ENCODE measurements at places on chromosomes 6 and 20. TPM values are rescaled to one million over a fixed set of nuclear protein-coding genes. Genes with fewer than 3 reads are reported as not detected.

GRCh38 chr20:3047486-3048419 lies 1.9 kb downstream of the MRPS26 start:
- H3K4me1 ChIP-seq: peaks cover 23% of the 10 kb centered on the region
- H3K4me3 ChIP-seq: peak overlapping the region; percentile 83
- H3K27me3 ChIP-seq: no peaks in the 10 kb centered on the region
- no peak overlapping the region for H3K27ac ChIP-seq
- DNase-seq: no peak

DNA sequence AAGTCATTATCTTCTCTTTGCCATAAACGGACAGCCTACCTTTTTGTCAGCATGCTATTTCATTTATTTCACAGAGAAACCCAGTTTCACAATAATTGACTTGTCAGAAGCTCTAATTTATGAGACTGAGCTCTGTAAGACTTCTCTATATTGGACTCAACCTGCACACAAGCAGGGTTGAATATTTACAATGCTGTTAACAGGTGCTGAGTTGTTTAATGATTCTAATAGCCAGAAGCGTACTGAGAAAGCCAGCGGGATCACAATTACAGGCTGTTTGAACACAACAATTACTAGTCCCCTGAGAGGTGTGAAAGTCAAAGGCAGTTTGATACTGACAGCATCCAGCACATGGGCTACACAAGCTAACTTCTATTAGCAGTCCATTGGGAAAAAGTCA lies 128.2 kb upstream of the SIM1 start:
- H3K36me3 ChIP-seq: peaks cover 33% of the 10 kb centered on the region
- no peak for DNase-seq
- peaks cover 2% of the 10 kb centered on the region for H3K4me1 ChIP-seq
- H3K4me3 ChIP-seq: no peak overlapping the region
- H3K27me3 ChIP-seq: no peaks in the 10 kb centered on the region
- H3K27ac ChIP-seq: no peak overlapping the region

DNA sequence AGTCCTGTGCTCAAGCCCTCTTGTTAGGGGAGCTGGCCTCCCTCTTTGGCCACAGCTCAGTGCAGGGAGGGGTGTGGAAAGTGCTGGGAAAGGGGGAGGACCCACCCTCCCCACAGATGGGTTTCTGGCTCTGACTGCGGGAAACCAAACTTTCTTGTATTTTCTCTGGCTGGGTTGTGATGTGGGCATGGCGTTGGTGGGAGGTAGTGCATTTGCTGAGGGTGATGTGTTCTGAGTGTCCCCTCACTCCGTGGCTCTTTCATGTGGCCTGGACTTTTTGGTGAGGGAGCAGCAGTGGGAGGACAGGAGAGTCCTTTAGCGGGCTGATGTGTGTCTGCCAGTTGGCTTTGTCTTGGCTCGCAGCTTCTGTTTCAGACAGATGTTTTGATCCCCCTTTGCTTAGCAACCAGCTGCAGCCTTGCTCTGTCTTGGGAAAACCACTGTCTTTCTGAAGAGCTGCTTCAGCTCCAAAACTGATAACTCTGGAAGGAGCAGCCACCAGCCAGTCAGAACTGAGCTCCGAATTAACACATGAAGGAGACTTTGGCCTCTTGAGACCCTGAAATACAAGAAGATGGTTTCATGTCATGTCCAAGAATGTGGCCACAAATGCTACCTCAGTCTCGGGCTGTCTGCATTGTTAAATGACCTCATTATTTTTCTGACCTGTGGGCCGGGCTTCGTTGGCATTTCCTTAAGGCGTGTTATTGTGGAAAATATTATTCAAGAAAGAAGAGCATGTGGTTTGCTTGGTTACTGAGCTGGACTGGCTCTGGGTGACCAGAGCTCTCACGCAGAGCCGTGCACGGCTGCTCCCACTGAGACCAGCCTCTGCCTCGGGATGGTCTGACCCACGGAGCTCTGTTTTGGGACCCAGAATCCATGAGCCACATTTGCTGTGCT lies 21.5 kb downstream of the SYNJ2 start:
- H3K4me3 ChIP-seq: no peak overlapping the region
- no peaks in the 10 kb centered on the region for H3K27me3 ChIP-seq
- DNase-seq: peak; percentile 62
- H3K36me3 ChIP-seq: peaks cover 19% of the 10 kb centered on the region

DNA sequence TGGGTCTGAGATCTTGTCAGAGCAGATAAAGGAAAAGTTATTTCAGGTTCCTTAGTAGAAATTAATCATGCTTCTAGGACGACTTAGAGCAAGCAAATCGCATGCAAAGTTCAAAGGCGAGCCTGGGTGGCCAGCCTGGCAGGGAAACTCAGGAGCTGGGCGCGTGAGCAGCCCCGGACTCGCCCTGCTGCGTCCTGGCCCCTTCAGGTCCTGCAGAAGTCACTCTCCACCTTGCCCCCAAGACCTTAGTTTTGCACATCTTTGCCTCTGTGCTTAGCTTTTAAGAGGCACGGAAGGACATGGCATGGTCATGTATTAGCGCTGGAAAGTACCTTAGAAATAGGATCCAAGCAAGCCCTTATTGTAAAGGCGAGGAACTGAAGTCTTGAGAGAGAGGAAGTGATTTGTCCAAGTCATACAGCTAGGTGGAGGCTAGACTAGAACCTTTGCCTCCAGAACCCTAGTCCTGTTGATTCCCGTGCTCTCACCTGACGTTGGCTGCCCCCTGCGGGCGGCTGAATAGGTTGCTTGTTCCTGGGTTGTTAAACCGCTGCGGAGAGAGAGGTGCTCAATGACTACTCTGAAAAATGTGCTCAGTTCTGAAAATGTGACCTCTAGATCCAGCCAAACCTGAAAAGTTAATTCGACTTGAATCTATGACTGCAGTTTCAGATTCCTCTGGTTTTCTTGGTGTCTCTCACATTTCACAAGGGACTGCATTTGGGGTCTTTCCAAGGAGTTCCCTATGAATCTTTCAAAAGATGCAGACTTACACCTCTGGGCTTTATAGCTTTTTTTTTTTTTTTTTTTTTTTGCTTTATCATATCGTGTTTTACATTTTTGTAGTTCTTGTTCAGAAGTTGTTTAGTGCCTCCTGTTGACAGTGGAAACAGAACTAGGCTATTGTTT lies 2.7 kb downstream of the MYB start:
- peak overlapping the region; percentile 89 for H3K4me3 ChIP-seq
- H3K27ac ChIP-seq: peak overlapping the region; percentile 89

GRCh38 chr6:118656847-118657451 lies 5.6 kb upstream of the CEP85L start:
- H3K4me1 ChIP-seq: peaks cover 65% of the 10 kb centered on the region
- peak overlapping the region; percentile 93 for H3K27ac ChIP-seq
- DNase-seq: peak; percentile 71
- H3K36me3 ChIP-seq: peaks cover 8% of the 10 kb centered on the region
- H3K27me3 ChIP-seq: no peaks in the 10 kb centered on the region

DNA sequence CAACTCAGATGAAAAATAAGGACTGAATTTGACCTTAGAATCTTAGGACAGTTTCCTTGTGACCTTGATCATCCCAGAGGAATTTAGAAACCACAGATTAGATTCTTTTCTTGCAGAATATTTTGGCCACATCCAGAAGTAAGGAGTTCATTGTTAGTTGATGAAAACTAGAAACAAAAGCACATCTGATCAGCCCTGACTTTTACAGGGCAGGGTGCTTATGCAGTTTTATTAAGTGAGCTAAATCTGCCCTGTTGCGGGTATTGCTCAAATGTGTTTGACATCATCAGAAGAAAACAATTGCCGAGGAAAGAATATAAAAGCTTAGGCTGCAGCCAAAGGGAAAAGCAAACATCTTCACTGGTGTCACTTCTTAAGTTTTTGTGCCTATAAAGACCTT lies 100.8 kb downstream of the MTFR2 start:
- H3K27me3 ChIP-seq: no peaks in the 10 kb centered on the region
- no peak overlapping the region for H3K4me3 ChIP-seq
- no peak overlapping the region for H3K27ac ChIP-seq

- DNase-seq: peak; percentile 35
- peaks cover 1% of the 10 kb centered on the region for H3K36me3 ChIP-seq
- H3K27me3 ChIP-seq: no peaks in the 10 kb centered on the region
- peaks cover 8% of the 10 kb centered on the region for H3K4me1 ChIP-seq
- H3K27ac ChIP-seq: no peak overlapping the region
Measured at GRCh38 chr6:131182991-131183425, 47.7 kb downstream of the AKAP7 start.

DNA sequence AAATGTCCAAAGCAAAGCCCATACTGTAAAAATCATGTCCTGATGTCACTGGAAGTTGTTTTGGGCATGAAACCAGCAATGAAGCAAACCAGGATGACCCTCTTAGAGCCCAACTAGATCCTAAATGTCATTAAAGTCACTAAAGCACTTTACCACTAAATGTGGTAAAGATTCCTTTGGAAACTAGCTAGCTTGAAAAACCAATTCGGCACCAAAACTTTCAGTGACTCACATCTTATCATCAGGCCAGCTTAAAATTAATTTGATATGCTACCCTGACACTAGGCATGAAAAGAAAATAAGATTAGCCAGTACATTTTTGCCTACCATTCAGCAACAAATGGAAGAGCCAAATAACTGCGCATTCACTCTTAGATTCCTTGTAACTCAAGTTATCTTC lies 145.8 kb downstream of the PACRG start:
- no peak for DNase-seq
- no peak overlapping the region for H3K4me3 ChIP-seq
- H3K27ac ChIP-seq: no peak overlapping the region
- H3K4me1 ChIP-seq: no peaks in the 10 kb centered on the region

- H3K4me3 ChIP-seq: no peak overlapping the region
- H3K4me1 ChIP-seq: peaks cover 16% of the 10 kb centered on the region
- peaks cover 7% of the 10 kb centered on the region for H3K27me3 ChIP-seq
- DNase-seq: no peak
Measured at GRCh38 chr20:37920679-37921322, 17.9 kb downstream of the VSTM2L start.

DNA sequence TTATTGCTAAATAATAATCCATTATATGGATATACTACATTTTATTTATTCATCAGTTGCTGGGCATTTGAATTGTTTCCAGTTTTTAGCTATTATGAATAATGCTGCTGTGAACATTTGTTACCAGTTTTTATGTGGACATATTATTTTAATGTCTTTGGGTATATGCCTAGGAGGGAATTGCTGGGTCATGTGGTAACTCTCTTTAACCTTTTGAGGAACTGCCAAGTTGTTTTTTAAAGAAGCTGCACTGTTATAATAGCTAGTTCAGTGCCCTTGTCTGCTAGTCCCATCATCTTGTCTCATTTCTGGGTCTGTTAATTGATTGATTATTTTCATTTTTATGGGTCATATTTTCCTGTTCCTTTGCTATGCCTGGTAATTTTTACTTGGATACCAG lies 56.3 kb downstream of the FOXO3 start:
- no peak for DNase-seq
- H3K27ac ChIP-seq: no peak overlapping the region
- H3K27me3 ChIP-seq: no peaks in the 10 kb centered on the region
- no peak overlapping the region for H3K4me3 ChIP-seq
- H3K4me1 ChIP-seq: peaks cover 35% of the 10 kb centered on the region

GRCh38 chr6:14543971-14544585 lies 426.5 kb downstream of the CD83 start:
- no peak for DNase-seq
- H3K4me1 ChIP-seq: peaks cover 24% of the 10 kb centered on the region
- no peaks in the 10 kb centered on the region for H3K36me3 ChIP-seq
- no peak overlapping the region for H3K4me3 ChIP-seq
- no peaks in the 10 kb centered on the region for H3K27me3 ChIP-seq

DNA sequence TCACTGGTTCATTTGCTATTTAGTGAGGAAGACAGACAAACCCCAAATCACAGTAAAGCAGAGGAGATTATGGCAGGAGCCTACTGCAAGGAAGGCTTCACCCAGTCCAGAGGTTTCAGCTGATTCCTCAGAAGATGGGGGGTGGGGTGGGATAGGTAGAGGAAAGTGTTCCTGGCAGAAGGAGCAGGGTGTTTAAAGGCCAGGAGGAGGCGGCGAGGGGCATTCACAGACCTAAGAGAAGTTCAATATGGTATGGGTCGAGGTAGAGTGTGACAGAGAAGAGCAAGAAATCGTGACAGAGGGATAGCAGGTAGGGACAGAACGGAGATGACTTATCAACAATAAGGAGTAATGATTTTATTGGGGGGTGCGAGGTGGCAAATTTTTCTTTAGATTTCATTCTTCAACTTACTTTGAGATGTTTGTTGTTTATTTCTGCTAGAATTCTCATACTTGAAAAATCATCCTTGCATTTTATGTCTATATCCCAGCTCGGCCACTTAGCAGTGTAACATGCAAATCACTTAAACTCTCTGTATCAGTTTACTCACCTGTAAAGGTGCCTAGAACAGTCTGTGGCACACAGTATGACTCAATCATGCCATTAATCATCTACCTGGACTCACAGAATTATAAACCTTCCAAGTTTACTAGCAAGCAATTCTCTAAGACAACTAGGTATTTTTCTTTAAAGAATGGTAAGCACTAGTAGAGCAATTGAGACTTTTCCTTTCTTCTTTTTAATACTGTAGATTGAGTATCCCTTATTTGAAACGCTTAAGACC lies 176.7 kb downstream of the REV3L start:
- no peak for DNase-seq
- no peak overlapping the region for H3K27ac ChIP-seq
- no peak overlapping the region for H3K4me3 ChIP-seq
- no peaks in the 10 kb centered on the region for H3K27me3 ChIP-seq
- H3K4me1 ChIP-seq: peaks cover 10% of the 10 kb centered on the region

- peaks cover 10% of the 10 kb centered on the region for H3K4me1 ChIP-seq
- H3K27me3 ChIP-seq: peaks cover 14% of the 10 kb centered on the region
- H3K4me3 ChIP-seq: peak overlapping the region; percentile 90
- DNase-seq: no peak
- H3K27ac ChIP-seq: no peak overlapping the region
Measured at GRCh38 chr6:29017428-29017802, 12.3 kb upstream of the ZNF311 start.

- DNase-seq: no peak
- H3K27me3 ChIP-seq: peaks cover 3% of the 10 kb centered on the region
- H3K4me3 ChIP-seq: no peak overlapping the region
- no peaks in the 10 kb centered on the region for H3K36me3 ChIP-seq
- H3K27ac ChIP-seq: no peak overlapping the region
- no peaks in the 10 kb centered on the region for H3K4me1 ChIP-seq
Measured at GRCh38 chr20:2311329-2311728, 15.5 kb downstream of the TGM3 start.

The HMGN3 gene
- total RNA-seq: 35.8 TPM

The TGM2 gene
- total RNA-seq: not detected

The LST1 gene
- 11.5 TPM for total RNA-seq

The RSPO3 gene
- total RNA-seq: not detected

The SCGN gene
- total RNA-seq: not detected

The RAET1E gene
- total RNA-seq: not detected

The MICAL1 gene
- total RNA-seq: 20.4 TPM

The MBOAT1 gene
- 6.3 TPM for total RNA-seq

All from activated naive CD4-positive, alpha-beta T cell treated with anti-CD3 and anti-CD28 coated beads for 36 hours (primary cell).